ENCODE measurements at places on chromosomes 12 and 14.

GRCh38 chr12:27002141-27002540 is 12.0 kb downstream of the TM7SF3 start:
- DNase-seq: no peak

DNA sequence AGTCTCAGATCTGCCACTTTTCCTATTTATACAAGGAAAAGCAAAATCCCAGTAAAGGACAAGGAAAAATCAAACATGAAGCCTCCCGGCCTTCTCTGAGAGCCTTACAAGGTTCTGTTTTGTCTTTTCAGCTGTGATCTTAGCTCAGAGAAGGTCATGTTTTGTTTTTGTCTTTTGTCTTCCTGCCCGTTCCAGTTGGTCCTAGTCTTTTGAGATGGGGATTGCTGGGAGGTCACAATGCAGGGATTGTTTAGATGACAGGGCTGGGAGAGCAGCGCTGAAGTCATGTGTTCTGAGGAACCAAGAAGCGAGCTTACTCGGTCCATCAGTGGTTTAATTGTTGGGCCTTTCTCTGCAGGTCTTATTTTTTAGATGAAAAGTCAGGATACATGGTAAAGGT is 6.0 kb downstream of the PLEKHH1 start:
- DNase-seq: peak; percentile 32

- DNase-seq: no peak
These were observed 32.8 kb upstream of the DEGS2 start for GRCh38 chr14:100192250-100192671.

- no peak for DNase-seq
These were observed 59.7 kb downstream of the SLC38A1 start for GRCh38 chr12:46209170-46209569.

DNA sequence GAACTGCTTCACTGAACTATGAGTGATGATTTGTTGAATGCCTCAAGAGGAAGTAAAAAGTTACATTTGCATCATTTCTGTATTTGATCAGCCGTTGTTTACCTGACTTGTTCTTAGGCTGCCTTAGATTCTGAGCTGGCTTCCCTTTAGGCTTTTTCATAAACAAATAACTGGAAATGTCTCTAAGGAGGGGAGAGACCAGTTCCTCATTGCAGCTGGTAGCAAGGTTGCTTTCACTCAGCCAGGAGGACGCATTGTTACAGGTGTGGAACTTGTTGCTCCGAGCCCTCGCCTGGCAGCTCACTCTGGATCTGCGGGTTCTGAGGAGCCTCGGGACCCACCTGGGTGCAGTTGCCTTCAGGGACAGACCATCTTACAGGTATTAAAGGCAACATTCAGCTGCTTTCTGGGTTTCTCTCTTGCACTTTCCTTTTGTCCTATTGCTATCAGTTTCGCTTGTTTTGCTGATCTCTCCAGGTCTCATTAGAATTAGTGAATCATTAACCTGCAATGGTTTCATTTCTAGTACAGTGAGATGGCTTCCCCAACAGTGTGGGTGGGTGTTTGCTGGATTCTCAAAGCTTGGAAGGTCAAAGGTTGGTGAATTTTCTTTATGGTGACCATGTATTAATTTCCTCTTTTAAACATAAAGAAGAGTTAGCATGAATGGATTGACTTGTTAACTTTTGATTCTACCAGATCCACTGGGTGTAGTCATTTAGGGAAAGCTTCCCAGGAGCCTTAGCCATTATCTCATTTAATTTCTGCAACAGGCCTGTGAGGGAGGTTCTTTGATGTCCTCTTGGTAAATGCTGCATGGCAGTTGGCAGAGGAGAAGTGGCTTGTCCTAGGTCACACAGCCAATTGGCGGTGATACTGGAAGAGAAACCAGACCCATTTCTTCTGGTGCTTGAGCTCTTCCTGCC is at the start of gene PLEKHG7:
Gene PLEKHG7, plus strand, starts transcription at position 236 of the 926 bp plus-strand sequence. CDS start 3,643 bp downstream, outside the sequence.
- DNase-seq: no peak

DNA sequence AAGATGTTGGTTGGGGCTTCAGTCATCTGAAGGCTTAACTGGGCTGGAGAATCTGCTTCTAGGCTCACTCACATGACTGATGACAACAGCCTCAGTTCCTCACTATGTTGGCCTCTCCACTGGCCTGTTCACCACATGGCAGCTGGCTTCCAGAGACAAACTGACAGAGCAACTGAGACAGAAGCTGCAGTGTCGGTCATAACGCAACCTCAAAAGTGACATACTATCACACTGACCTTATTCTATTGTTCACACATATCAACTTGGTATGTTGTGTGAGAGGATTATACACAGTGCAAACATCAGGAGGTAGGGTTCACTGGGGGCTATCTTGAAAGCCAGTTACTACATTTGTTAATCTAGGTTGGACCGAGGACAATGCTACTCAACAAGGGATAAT is 92.9 kb downstream of the PAWR start:
- DNase-seq: no peak

DNA sequence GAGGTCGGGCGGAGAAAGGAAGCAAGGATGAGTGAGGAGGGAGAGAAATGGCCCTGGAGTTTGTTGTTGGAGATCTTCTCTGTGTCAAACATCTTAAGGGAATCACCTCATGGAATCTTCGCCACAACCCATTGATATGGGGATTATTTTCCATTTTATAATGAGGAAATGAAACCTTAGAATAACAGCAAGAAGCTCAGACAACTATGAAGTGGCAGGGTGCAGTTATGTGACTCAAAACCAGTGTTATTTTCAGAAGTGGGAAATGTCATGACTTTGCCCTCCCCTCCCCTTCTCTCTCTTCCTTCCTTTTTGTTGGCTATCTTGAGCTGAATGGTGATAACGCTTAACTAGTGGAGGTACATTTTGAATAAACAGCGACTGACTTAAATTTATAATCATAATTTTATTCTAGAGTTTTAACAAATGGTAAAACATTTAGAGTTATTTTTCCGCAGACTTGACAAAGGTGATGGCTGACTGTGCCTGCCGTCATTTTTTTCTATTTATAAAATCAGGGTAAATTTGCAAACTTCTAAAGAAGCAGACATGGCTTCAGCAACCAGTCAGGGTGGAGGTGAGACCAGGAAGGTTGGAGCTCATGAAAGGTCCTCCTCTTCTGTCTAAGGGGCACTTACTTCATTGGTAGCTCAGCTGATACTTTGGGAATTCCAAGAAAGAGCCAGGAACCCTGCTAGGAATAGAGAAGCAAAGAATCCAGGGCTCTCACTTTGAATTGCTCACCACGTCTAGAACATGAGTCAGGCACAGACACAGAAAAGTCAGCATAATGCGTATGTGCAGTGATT is 232.4 kb downstream of the RGS6 start:
- no peak for DNase-seq

All from anterior cingulate cortex (tissue), 58 donors.